ENCODE measurements at places on chromosomes 16 and 17. TPM values are rescaled to one million over a fixed set of nuclear protein-coding genes. Genes with fewer than 3 reads are reported as not detected.

DNA sequence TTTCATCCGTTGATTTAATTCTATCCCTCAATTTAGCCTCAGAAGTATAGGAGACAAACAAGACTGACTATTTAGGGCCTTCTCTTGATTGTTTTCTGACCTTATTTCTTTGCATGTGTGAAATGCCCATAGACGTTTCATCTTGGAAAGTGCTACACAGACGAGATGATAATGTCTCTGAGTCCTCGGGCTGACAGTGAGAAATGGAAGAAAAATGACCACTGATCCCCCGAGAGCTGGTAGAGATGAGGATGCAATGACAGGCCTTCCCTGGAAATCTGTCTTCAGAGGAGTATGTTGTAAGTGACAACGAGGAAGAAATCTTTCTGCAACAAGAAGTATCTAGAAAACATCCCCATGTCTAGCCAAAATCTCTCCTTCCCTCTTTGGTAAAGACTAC, 522.9 kb downstream of the HAPSTR1 start:
- DNase-seq: no peak

DNA sequence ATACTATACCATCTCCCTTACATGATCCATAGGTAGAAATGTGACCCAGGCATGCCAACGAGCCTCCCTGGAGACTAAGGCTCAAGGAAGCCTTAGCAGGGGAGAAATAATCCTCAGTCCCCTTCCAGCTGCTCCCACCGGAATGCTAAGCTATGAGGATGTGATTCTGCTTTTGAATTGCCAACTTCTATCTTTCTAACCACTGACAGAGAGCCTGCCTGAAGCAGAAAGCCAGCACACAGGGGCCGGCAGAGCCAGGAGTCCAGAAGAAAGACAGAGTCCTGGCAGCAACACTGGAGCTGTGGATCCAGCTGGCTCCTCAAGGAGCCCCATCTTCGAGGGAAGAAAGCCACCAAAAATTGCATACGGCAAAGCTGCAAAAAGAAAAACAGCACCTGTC, 579.6 kb upstream of the CDH5 start:
- DNase-seq: no peak

Gene PRR15L
- not detected for total RNA-seq

DNA sequence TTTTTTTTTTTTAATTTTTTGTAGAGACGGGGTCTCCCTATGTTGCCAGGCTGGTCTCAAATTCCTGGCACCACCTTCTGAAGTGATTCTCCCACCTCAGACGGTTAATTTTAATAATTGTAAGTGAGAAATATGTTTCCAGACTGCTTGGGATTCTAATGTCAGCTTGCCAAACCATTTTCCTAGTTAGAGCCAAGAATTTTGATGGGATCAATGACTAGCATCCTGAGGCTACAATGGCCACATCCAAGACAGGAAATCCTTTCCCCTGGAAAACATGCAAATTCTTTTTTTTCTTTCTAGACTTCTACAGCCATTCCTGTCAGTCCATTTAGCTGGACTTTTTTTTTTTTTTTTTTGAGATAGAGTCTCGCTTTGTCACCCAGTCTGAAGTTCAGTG, 32.6 kb downstream of the IGF2BP1 start:
- DNase-seq: no peak

GRCh38 chr17:44417553-44417952, 28.1 kb upstream of the ITGA2B start:
- DNase-seq: no peak

DNA sequence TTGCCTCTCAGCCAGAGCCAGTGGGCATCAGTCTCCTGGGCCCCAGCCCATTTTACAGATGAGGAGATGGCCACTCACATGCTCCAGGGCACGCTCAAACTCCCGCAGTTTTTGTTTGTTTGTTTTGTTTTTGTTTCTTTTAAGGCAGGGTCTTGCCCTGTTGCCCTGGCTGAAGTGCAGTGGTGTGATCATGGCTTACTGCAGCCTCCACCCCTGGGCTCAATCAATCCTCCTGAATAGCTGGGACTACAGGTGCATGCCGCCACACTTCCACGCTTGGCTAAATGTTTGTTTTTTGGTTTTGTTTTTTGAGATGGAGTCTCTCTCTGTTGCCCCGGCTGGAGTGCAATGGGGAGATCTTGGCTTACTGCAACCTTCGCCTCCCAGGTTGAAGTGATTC, 3.5 kb downstream of the E4F1 start:
- DNase-seq: no peak

DNA sequence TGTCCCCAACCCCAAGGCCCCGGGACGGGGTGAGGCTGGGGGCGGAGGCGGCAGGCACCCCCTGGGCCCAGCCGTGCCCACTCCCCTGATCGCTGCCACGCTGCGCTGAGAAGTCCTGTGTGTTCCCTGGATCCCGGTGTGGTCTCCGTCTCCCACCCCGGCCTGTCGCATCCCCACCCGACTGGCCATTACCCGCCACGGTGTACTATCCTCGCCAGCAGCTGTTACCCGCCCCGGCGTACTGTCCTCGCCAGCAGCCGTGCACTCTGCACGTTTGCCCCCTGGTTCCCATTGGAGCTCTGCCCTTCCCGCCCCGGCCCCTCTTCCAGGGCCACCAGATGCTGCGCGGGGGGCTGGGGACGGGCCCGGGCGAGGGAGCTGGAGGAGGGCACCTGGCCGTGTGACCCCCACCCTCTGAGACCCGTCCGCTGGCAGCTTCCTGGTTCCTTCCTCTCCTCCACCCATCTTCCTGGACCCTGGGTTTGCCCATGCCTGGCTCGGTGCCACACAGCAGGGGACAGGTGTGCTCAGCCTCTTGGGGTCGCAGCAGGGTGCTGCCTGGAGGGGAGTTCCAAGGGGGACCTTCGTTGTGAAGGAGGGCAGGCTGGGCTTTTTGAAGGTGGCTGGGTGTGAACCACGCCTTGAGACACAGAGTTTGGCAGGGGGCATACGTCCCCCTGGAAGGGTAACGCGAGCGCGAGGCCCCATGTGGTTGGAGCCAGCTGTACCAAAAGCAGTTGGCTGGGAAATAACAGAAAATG, 19.7 kb downstream of the BAHCC1 start:
- no peak for DNase-seq

GRCh38 chr16:85312642-85313525, 200.6 kb upstream of the CIBAR2 start:
- DNase-seq: no peak

GRCh38 chr16:81697616-81698309, 81.3 kb upstream of the PLCG2 start:
- peak; percentile 85 for DNase-seq

DNA sequence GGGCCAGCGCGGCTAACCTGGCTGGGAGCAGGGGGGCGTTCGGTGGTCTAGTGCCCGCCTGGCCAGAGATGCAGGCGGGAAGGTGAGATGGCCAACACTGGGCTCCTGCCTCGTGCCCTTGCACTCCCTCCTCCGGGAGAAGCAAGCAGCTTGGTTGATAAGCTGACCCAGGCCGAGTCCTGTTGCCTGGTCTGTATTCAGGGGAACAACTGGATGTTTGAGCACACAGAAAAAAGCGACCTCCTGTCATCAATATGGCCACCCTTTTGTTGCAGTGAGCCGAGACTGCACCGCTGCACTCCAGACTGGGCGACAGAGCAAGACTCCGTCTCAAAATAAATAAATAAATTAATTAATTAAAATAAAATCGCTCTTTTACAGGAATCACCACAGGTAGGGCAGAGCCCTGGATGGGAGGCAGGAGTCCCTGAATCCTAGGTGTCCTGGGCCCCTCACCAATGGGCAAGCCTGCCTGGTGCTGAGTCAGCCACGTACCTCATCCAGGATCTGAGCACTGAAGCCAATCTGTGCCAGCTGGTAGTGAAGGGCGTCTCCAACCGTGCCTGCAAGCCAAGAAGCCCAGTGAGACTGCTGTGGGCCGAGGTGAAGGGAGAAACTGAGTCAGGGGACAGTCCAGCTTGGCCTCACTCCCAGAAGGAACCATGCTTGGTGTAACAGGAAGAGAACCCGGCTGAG, 31.8 kb downstream of the HASPIN start:
- DNase-seq: no peak

GRCh38 chr17:57842280-57842679, 7.6 kb downstream of the MRPS23 start:
- DNase-seq: no peak

Gene GJC1
- 16.0 TPM for total RNA-seq

Gene CD300LG
- not detected for total RNA-seq

Gene CPNE7
- total RNA-seq: 17.5 TPM

DNA sequence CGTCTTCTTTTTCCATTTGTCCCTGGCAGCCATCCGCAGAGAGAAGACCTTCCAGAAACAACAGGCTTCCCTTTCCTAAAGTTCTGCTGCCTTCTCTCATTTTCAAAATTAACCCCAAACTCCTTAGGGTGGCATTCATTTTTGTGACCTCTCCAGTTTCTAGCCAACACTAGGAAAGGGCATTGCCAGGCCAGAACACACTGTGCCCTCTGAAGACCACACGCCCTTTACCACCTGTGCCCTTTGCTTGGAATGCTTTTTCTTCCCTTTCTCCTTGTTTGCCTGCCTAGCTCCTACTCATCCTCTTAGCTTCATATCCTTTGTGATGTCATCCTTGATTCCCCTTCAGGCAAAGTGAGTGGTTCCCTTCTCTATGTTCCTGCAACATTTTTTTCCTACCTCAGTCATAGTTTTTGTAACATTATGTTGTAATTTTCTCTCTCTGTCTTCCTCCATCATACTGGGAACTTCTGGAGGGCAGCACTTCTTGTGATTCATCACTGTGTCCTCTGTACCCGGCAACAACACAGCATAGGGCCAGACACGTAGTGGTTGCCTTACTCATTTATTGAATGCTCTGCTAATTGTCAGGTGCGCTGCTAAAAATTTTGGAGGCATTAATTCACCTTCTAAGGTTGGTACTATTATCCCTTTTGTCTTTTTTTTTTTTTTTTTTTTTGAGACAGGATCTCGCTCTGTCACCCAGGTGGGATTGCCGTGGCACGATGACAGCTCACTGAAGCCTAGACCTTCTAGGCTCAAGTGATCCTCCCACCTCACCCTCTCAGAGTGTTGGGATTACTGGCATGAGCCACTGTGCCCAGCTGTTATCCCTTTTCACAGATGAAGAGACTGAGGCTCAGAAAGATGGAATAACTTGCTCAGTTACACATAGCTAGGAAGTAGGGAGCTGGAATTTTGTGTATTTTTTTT, 1.0 kb downstream of the KAT8 start:
- no peak for DNase-seq

- DNase-seq: no peak
Measured at GRCh38 chr17:57940653-57941329, 14.4 kb downstream of the CUEDC1 start.

DNA sequence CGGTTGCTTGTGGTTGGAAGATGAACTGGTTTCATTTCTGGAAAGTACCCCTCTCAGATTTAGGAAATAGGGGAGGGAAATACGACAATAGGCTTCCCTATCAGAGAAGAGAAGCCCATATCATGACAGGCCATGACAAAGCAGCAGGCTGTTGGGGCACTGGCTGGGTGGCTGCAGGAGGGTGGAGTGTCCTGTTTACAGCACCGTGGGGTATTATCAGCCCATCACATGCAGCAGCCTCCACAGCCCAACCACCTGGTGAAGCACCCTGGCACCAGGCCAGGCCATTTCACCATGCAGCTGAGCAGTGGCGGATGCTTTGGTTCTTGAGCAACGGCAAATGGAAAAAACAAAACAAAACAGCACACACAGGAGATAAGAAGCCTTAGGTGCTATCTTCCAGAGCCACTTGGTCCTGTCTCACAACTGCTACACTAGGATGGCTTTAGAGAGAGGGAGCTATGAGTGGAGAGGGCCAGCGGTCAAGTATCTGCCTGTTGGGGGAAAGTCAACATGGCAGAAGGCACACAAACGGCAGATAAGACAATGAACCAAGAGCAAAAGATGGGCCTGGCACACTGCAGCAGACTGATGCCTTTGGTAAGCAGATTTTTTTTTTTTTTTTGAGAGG, 24.2 kb downstream of the FAM117A start:
- DNase-seq: peak; percentile 35

GRCh38 chr16:30882429-30883310, 11.2 kb downstream of the BCL7C start:
- no peak for DNase-seq

GRCh38 chr17:80129006-80129565, 17.8 kb downstream of the EIF4A3 start:
- no peak for DNase-seq

GRCh38 chr17:44840936-44841335, 6.7 kb upstream of the HIGD1B start:
- DNase-seq: no peak

DNA sequence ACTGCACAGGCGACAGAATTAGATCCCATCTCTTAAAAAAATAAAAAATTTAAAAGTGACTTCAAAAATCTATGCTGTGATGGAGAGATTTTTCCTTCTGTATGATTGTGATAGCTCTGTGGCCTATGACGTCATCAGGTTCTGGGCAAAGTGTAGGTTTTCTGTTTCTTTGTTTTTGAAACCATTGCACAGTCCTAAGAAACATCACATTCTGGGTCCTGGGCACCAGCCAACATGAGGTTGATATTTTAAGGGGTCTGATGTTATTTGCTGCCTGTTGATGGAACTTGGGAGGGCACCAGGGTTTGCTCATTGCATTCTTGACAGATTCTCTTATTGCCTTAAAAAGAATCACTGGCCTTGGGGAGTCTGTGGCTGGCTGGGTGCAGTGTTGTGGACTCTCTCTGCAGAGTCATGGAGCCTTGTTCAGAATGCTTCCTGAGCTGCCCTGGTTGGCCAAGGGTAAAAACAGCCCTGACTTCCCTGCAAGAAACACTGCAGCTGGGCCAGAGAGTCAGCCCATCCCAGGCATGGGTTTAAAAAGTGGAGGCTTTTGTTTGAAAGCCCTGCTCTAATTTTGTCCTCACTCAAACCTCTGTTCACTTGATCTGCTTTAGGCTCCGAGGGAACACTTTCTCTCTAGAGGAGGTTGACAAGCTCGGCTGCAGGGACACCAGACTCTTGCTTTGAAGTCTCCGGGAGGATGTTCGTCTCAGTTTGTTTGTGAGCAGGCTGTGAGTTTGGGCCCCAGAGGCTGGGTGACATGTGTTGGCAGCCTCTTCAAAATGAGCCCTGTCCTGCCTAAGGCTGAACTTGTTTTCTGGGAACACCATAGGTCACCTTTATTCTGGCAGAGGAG, 10.5 kb upstream of the CYLD start:
- DNase-seq: no peak

DNA sequence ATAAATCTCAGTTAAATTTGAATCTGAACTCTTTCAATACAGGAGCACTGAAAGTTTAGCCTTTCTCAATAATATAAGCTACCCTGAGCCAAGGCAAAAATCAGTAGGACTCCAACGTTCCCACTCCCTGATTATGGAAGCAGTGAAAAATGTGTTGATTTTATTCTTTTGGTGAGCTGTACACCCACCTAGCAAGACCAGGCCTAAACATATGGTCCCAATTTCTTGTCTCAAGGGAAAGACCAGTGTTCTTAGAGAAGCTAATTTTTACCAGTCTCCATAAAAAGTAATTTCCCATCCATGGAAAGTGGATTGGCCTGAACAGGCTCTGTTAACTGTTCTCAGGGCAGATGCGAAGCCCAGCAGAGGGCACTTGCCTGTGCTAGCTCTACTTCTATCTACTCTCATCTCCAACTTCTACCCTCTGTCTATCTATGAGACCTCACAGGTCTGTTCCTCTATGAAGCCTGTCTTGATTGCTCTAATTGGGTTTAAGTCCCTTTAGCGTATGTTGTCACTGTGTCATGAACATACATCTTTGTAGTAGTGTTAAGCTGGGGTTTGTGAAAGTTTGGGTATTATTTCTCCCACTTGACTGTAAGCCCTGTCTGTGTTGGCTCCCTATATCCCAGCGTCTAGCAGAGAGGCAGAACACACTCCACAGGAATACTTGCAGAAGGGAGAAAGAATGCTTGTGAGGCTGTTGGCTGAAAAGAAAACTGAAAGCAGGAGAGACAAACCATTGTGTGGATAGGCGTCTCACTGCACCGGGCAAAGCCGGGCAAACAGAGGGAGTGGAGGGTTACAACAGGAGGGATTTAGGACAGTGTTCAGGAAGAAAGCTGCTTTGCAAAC, 167.1 kb upstream of the MAF start:
- no peak for DNase-seq
